ENCODE measurements at places on chromosomes 3 and 15.

DNA sequence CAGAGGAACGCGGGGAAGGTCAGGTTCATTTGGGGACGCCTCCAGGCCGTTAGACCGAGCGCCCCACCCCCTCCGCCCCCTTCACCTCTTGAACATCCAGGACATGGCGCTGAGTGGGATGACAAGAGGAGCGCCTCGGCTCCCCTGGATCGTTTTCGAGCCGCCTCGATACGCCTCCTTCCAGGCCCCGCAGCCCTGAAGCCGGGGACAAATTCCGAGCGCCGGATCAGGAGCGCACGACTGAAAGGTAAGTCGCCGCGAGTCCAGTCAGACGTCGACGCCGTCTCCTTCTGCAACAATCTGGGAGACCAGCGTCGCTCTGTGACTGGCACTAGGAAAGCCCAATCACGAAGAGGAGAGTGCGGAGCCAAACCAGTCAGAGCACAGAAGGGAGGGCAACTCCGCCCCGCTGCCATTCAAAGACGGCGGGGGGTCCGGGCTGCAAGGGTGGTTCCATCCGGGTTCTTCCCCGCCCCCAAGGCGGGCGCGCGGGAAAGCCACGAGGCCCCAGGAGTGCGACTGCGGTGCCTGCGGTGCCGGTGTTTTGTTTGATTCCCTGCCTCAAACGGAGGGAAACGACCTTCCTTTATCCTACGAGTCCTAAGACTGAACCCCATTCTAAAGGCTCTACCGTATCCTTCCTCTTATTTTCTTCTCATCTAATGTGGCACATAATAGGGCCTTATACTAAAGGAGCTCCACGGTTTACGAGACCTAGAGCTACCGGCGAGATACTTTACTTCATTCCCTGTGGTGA is at the start of gene HLTF:
Gene HLTF, minus strand, starts transcription at position 302 of the 757 bp plus-strand sequence. Its CDS starts 197 bp downstream, at position 105.
- DNase-seq, result peak; percentile 89

- no peak for DNase-seq
These were observed 208.3 kb downstream of the TBC1D2B start for GRCh38 chr15:77869021-77869895.

DNA sequence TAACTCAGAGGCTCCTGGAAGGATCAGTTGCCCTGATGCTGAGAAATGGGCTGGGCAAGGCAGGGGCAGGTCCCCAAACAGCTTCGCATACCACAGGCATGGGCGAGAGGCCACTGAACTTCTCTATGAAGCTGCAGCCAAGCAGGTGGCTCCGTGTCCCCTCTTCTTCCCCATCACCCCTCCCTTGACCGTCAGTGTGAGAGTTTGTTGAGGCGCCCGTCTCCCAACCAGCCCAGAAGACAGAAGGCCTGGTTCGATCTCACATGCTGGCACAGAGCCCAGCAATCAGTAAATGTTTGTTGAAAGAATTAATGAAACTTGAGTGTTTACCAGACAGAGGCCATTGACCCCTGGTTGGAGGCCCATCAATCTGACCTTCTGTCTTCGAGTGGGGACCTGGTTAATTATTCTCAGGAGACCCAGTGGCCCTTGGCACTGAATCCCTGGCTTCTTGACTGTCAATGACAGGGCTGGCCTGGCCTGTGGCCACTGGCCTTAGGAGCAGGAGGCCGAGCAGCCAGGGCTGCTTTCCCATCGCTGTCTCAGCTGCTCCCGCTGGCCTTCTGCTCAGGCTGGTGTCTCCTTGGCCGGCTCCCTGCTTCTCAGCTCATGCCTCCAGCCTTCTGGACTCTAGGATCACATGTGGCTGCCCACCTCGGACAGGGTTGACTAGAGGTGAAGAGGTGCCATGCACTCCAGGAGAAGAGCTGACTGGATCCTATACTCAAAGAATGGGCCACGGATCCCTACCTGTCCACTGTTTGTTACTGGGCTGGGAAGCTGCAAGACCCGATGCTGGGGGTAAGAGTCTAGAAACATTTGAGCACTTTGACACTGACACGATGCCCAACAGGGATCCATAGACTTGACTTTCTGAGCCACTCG is 113.4 kb downstream of the ASB7 start:
- DNase-seq, result no peak

DNA sequence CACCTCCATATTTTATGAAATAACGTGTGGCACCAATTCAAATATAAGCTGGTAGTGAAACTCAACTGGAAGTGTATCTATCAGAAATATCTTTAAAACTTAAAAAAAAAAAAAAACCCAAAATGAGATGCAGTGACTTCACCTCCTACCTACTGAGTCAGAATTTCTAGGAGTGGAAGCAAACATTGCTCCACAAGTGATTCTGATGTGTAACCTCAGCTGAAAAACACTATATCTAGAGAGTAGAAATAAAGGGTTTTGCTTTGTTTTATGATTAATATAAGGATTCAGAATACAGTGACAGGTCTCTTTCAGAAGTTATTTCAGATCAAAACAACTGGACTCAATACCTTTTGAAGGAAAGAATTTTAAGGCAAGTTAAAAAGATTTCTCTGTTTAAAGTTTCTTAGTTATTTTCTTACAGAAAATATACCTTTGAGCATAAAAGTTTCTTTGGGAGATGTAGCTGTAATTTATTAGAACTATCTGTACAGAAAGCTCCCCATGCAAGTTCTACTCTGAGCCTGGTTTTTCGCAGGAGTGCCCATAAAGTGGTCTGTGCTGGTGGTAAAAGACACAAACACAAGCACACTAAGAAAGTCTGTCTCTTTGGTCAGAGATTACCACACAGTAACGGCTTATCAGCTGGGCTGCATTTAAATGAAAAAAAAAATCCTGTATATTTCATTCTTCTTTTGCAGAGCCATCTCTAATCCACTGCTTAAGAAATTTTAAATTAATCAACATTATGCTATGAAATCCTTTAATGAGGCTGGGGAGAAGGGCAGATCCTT is 59.9 kb upstream of the PPIB start:
- DNase-seq, result no peak

- DNase-seq, result no peak
These were observed 64.4 kb downstream of the RPLP1 start for GRCh38 chr15:69517052-69517451.

DNA sequence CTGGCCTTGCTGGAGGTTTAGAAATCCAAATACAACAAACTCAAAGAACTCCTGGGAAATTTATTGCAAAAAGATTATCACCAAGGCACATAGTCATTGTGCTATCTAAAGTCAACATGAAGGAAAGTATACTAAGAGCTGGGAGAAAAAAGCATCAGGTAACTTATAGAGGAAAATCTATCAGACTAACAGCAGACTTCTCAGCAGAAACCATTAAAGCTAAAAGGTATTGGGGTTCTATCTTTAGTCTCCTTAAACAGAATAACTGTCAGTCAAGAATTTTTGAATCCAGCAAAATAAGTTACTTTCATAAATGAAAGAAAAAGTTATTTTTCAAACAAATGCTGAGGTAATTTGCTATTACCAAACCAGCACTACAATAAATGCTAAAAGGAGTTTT is 8.0 kb downstream of the OR5K3 start:
- DNase-seq, result no peak

GRCh38 chr3:51617597-51617996 is 53.5 kb upstream of the TEX264 start:
- no peak for DNase-seq

GRCh38 chr15:47806008-47806407 is 88.7 kb downstream of the SEMA6D start:
- no peak for DNase-seq

DNA sequence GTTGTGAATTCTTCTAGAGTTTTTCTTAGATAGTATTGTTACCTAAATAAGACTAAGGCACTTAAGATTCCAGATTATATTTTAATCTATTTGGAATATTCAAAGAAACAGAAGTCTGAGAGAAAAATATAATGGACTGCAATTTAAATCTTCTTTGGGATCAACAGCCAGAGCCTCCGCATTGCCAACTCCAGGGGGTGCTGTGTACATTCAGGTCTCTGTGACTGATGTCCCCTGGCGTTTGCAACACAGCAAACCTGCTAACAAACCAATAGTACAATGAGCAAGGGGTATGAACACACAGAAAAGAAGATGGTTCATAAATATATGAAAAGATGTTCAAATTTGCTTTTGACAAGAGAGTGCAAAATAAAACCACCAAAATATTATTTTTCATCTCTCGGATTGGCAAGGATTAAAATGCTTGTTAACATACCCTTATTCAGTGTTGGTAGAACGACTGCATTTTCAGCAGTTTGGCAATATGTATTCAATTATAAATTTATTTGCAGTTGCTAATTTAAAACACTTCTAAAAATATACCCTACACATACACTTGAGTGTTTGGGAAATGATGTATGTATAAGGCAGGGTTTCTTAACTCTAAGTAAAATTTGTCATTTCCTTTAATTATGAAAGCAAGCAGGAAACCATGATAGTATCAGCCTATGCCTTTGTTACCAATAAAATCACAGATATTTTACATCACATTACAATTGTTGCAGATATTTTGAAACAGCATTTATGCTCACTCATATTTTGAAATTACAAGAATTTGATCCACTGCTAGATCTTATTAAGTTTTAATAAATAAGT is 16.1 kb upstream of the TM4SF1 start:
- DNase-seq, result no peak

GRCh38 chr15:26877831-26878230 is 11.0 kb downstream of the GABRA5 start:
- no peak for DNase-seq

GRCh38 chr3:96466441-96466840 is 348.0 kb upstream of the EPHA6 start:
- no peak for DNase-seq

- peak; percentile 38 for DNase-seq
These were observed 7.0 kb upstream of the BMF start for GRCh38 chr15:40115670-40116093.

GRCh38 chr3:101252945-101253344 is 67.4 kb downstream of the IMPG2 start:
- DNase-seq, result no peak

GRCh38 chr3:40623567-40623966 is 98.8 kb downstream of the ZNF621 start:
- DNase-seq, result no peak

- no peak for DNase-seq
These were observed 55.7 kb upstream of the CHL1 start for GRCh38 chr3:140748-141330.

- DNase-seq, result no peak
These were observed 69.8 kb downstream of the TIGIT start for GRCh38 chr3:114363554-114364202.

DNA sequence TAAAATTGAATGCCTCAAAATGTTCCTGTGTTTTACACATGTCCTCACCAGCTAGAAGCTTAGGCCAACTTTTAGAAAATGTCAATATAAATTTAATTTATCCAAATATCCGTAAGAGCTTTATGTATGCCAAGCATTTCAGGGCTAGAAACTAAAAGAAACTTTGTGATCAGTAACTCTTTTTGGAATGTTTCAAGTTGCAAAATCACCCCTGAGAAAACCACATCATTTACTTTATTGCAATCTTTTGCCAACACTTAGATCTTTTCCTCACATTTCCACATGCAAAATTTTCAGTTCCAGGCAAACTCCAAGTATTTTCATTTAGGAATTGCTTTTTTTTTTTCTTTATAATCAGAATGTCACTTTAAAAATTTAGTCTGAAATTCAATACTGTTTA is 20.1 kb upstream of the IGF1R start:
- no peak for DNase-seq

- DNase-seq, result no peak
These were observed 5.5 kb upstream of the VGLL3 start for GRCh38 chr3:86996261-86996955.

- no peak for DNase-seq
These were observed 143.8 kb upstream of the RGMA start for GRCh38 chr15:93232845-93233244.

GRCh38 chr3:47803480-47804025 is 615 bp downstream of the DHX30 start:
- DNase-seq, result no peak

- no peak for DNase-seq
These were observed 256.8 kb upstream of the SGO1 start for GRCh38 chr3:20442846-20443245.

DNA sequence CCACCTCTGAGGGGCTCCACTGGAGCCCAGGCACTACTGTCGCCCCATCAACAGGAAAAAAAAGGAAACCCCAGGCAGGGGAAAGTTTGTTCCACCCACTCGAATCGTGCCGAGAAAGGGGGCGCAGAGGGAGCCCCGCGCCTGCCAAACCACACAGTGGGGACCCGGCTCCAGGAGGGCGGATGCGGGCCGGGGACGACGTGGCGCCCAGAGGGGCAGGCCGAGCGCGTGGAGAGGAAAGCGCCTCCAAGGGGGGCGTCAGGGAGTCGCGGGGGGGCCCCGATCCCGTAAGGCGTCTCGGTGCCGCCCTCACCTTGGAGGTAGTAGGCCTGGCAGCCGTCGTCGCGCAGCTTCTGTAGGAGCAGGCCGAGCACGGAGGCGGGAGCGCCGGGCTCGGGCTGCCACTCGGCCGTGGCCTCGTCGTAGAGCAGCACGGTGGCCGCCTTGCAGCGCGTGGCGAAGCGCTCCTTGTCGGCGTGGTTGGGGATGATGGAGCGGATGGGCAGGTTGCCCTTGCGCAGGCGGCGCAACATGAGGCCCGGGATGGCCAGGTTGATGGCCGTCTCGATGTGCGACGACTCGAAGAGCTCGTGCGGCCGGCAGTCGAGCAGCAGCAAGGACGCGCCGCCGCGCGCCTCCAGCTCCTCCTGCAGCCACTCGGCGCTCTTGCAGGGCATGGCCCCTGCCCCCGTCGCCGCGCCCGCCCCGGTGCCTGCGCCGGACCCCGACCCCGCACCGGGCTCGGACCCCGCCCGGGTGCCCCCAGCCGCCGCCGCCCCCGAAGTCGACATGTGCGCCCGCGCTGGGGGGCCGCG is 627 bp downstream of the DUSP7 start:
- peak; percentile 32 for DNase-seq

GRCh38 chr15:66651198-66651597 is 50.8 kb upstream of the SMAD6 start:
- no peak for DNase-seq

- no peak for DNase-seq
These were observed 424.9 kb upstream of the ZNF385D start for GRCh38 chr3:22175947-22176346.

DNA sequence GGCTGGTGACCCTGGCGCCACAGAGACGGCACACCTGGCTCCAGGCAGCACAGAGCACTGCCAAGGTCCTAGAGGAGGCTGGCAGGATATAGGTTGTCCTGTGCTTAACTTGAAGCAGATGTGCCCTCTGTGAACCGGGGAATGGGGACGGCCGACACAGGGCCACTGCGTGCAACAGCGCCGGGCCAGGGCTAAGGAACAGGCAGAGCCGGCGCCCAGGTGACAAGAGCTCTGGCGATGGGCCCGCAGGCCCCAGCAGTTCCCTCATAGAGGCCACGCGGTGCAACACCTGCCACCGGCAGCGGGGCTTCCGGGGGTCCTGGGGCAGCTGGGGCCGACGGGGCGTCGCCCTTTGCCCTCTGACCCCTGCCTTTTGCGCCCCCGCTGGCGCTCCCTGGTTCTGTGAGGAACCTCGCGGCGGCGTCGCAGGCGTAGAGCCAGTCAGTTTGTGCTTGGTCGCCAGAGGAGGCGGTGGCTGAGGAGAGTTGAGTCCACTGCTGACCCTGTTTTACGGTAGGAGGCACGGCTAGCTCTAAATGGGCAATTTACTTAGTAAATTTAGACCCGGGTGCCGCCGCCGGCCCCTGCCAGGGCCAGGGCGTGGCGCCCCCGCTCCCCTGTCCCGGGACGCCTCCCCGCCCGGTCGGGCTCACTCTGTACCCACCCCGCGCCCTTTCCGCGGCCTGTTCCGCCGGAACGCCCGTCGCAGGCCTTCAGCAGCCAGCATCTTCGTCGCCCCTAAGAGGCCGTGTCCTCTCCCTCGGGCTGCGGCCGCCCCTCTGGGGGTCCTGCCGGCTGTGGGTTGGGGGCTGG is at the start of gene NPAP1:
Gene NPAP1, plus strand, starts transcription at position 444 of the 813 bp plus-strand sequence. Its CDS starts 93 bp downstream, at position 537.
- no peak for DNase-seq

All from stimulated activated naive CD4-positive, alpha-beta T cell treated with Interleukin-2 at 50 U/mL for 16 hours (primary cell).